ENCODE measurements at places on chromosomes 6 and 20. TPM values are rescaled to one million over a fixed set of nuclear protein-coding genes. Genes with fewer than 3 reads are reported as not detected.

- no peak for DNase-seq
These were observed 201.3 kb upstream of the CHD6 start for GRCh38 chr20:41819436-41819835.

- DNase-seq = peak; percentile 40
These were observed 69.8 kb upstream of the SNX9 start for GRCh38 chr6:157753291-157753690.

- DNase-seq = no peak
These were observed 441.1 kb upstream of the ARID1B start for GRCh38 chr6:156336089-156336488.

DNA sequence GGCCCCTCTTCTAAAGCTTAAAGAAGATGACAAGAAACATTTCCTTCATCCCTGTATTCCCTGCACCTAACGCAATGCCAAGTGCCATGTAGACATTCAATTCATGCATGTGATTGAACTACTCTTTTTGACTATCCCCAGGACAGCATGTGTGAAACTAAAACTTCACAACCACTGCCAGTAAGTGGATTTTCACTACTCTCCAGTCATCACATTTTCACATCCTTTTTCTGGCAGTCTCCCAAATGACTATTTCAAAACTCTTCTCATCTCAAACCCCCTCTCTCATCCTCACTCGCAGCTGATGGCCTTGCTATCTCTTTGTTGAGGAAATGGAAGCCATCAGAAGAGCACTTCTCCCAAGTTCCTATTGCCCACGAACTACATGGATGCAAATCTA, 122.6 kb downstream of the OPRM1 start:
- DNase-seq = no peak

- peak; percentile 57 for DNase-seq
These were observed 8.7 kb downstream of the LAMA5 start for GRCh38 chr20:62358171-62359042.

GRCh38 chr6:33168639-33169038, 23.6 kb downstream of the COL11A2 start:
- no peak for DNase-seq

- DNase-seq = no peak
These were observed 218.6 kb downstream of the OGFRL1 start for GRCh38 chr6:71507183-71507582.

PSORS1C2 gene
- not detected for total RNA-seq

MAP1LC3A gene
- total RNA-seq = 14.9 TPM

SMLR1 gene
- total RNA-seq = not detected

FAM83B gene
- 13.5 TPM for total RNA-seq

CLPSL1 gene
- total RNA-seq = not detected

PREP gene
- total RNA-seq = 38.4 TPM
